ENCODE measurements at places on chromosomes 3 and 15. TPM values are rescaled to one million over a fixed set of nuclear protein-coding genes. Genes with fewer than 3 reads are reported as not detected.

DNA sequence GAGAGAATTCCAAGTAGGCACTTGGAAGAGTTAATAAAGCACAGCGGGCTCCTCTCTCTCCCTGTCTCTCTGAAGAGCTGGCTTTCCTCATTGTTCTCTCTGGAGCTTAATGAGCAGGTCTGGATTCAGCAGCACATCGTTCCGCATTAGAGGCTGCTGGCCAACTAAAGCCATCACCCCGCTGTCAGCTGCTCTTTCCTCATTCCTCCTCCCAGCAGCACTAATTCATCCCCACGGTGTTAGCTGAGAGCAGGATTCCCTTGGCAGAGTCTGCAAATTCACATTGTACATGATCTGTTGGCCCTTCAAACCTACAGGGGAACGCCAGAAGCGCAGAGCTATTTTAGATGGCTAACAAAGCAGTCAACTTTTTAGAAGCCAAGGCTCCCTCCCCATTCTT is 44.2 kb downstream of the SGO1 start:
- DNase-seq: no peak

GRCh38 chr3:18558507-18558906 is 133.4 kb upstream of the SATB1 start:
- DNase-seq: no peak

GRCh38 chr3:67196677-67197076 is 198.6 kb downstream of the KBTBD8 start:
- DNase-seq: no peak

GRCh38 chr15:92930776-92931175 is 30.7 kb downstream of the CHD2 start:
- DNase-seq: no peak

DNA sequence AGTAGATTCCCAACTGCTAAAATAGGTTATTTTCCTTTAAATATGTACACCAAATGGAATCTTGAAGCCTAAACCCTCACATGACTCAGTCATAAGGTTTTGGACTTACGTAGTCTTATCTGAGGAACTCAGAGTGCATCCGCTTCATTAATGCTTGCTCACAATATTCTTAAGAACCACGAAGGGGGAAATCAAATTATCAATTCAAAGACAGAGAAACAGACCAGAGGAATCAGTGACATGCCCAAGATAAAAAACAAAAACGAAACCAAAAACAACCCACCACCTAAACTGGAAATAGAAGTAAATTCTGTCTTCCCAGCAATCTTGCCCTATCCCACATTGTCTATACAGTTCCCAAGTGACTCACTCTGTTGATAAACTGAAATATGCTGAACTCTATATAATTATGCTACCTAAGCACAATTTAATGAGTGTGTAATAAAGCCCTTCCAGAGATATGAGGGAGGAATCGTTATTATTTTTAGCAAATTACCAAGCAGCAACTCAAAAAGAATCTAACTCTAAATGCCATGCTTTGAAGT is 135.4 kb upstream of the CBLB start:
- DNase-seq: no peak

The CD86 gene
- 1.4 TPM for total RNA-seq

DNA sequence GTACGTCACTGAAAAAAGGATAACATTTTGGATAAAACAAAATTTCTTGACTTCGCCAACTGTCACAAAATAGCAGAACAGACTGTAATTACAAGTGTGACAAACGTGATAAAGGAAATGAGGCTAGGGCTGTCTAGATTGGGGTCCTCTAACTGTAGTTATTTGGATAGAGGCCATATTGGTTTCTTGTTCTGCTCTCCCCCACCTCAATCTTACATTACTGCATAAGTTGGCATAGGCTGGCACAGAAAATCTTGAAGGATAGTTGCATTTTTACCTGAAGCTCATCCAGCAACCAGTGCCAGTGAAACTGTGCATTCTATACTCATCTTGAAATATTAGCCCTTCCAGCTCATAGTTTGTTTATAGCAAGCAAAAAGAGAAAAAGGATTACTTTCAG is 84.6 kb downstream of the ITPR1 start:
- no peak for DNase-seq

DNA sequence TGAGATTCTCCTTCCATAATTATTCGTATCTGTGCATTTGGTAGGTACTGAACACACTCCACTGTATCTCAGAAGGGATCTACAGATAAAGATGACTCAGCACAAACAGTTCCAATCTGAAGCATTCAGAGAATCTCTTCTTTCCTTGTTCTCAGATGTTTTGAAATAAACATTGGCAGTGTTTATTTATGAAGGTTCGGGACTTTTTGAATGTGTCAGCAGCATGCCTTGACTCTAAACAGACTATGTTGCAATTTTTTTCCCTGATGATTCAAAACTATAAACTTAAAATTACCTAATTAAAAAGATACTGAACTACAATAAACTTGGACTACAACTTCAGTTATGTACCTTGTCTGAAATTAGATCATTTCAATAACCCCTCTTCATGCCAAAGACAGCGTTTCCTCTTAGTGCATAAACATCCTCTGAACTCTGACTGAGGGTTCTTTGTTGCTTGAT is 612.9 kb upstream of the TBL1XR1 start:
- no peak for DNase-seq

- no peak for DNase-seq
These were observed 11.8 kb upstream of the TNFAIP8L3 start for GRCh38 chr15:51106481-51106880.

The CCDC9B gene
- total RNA-seq: 0.54 TPM

The CCRL2 gene
- 1.7 TPM for total RNA-seq

GRCh38 chr3:113839551-113839950 is 963 bp downstream of the GRAMD1C start:
- DNase-seq: no peak

The PLA2G4E gene
- not detected for total RNA-seq

- DNase-seq: no peak
These were observed 15.2 kb downstream of the TPM1 start for GRCh38 chr15:63057468-63058345.

GRCh38 chr15:85579957-85580694 is 199.7 kb downstream of the AKAP13 start:
- no peak for DNase-seq

- no peak for DNase-seq
These were observed 43.1 kb upstream of the SH3BP5 start for GRCh38 chr3:15375461-15376000.

DNA sequence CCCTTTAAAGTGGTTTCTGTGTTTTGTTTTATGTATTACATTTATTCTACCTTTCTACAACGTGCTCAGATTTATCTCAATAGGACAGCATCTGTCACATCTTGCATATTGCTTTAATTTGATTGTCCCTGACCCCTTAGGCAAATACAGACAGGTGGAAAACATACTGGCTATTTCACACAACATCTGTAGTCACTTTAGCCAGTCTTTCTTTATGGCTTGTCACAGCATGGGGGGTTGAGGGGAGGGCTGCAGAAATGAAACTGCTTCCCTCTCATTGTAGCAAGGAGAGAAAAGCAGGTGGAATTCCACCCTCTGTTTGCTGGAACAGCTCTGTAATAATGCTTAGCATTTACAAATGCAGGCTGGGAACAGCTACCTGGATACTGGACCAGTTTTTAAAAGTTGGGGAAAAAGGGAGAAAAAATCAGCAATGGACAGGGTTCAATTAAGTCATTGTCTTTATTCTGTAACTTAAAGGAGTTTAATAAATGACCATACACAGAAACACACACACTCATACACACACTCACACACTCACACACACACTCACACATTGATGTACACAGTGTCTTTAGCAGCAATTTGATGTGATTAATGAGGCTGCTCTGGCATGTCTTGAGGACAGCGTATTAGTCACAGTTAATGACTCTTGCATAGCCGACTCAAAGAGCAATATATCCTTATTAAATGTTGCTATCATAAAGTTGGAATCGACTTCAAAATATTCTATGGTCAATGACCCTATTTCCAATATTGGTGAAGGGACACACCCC is 283.7 kb upstream of the GBE1 start:
- DNase-seq: no peak

DNA sequence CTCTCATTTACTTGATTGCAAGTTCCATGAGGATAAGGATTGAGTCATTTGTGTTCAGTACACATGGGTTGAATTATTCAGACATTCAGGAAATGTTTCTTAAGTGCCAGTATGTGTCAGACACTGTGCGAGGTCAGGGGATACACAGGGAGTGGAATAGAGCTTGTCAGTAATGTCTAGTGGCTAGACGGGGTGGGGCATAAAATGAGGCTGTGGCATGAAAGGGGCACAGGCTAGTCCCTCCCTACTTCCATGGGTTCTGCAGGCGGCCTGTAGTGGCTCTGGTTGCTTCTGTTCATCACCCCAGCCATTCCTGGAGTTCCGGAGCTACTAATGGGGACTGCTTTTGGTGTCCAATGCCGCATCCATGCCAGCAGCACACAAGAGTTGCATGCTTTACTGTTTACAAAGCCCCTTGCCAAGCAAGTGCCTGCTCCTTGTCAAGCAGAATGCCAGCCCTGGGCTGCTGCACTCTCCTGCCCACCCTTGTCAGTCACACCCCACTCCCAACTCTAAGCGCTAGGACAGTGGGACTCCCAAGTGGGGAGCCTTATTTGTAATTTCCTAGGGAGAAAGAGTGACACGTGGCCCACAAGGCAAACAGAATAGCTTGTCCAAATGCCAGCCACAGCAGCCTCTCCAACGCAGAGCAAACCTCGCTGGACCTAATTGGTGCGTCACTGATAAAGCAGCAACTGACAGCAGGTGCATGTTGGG is 70.8 kb downstream of the RAB11A start:
- DNase-seq: no peak

GRCh38 chr3:15309662-15310335 is 22.6 kb downstream of the SH3BP5 start:
- no peak for DNase-seq

GRCh38 chr15:76337059-76337695 is 604 bp downstream of the ISL2 start:
- peak; percentile 74 for DNase-seq

- DNase-seq: no peak
These were observed 29.8 kb downstream of the KPNA1 start for GRCh38 chr3:122484985-122485384.

The GOLGA6C gene
- not detected for total RNA-seq

DNA sequence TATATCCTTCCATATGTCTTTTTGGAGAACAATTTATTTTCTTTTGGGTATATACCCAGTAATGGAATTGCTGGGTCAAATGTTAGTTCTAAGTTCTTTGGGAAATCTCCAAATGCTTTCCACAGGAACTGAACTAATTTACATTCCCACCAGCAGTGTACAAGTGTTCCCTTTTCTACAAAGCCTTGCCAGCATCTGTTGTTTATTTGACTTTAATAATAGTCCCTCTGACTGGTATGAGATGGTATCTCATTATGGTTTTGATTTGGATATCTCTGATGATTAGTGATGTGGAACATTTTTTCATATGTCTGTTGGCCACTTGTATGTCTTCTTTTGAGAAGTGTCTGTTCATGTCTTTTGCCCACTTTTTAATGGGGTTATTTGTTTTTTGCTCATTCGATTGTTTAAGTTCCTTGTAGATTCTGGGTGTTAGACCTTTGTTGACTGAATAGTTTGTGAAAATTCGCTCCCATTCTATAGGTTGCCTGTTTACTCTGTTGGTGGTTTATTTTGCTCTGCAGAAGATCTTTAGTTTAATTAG is 48.4 kb downstream of the TMEM45A start:
- DNase-seq: no peak

DNA sequence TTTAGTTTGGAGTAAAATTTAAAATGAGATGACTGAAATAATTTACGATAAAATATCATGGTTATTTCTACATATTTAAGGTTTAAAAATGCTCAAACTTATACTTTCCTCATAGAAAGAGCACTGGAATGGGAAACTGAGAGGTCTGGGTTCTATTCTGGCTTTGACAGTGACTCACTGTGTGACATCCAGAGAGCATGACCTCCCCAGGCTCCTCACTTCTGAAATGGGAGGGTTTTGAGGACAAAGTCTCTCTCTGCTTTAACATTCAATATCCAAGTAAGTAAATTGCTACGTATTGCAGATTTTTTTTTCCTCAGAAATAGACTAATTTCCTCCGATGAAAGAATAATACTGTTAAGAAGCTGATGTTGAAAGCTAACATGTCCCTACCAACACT is 234.7 kb downstream of the TIGIT start:
- DNase-seq: no peak

GRCh38 chr3:16303037-16303575 is 38.1 kb downstream of the OXNAD1 start:
- peak; percentile 61 for DNase-seq

DNA sequence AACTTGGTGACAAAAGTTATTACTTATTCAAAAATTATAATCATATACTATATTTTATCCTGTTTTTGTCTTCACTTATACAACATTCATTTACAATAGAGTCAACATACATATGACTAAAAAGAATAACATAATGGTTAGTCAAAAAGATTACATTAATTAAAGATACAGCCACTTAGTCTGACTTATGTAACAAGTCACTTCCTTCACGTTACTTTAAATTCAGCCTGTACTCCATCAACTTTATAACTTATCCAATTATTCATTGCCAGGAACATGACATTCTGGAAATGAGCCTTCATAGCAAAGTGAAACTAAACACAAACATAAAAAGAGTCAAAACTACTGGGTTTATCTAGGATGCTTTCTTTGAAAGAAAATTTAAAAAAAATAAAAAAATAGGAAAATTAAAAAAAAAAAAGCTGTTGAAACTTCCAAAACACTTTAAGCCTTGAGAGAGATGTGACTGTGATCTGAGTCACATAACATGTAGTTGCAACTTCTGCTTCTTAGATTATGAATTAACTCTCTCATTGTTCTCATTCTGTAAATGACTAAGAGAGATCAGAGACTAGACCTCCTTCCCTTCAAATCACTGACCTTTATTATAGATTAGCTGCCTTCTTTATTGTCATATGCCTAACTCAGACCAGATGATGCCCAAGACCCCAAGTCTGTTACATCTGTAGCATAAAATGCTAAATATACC is 107.8 kb downstream of the MYRIP start:
- no peak for DNase-seq
